EL (cell line): ENCODE measurements at places on chromosomes 7 and 10.

DNA sequence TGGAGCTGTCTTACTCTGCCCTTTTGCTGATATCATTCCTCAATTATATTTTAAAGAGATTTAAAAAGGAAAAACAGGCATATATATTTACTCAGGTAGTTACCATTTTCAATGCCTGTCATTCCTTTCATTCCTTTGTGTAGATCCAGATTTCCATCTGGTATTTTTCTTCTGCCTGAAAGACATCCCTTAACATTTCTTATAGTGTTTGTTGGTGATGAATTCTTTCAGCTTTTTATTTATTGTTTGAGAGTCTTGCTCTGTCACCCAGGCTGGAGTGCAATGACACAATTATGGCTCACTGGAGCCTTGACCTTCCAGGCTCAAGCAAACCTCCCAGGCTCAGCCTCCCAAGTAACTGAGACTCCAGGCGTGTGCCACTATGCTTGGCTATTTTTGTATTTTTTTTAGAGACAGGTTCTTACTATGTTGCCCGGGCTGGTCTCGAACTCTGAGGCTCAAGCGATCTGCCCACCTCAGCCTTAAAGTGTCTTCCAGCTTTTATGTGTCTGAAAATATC, 5.6 kb upstream of the POM121 start:
- DNase-seq, result peak; percentile 12

- no peak for DNase-seq
Observed at GRCh38 chr10:49242604-49243003, 54.4 kb upstream of the TMEM273 start.

GRCh38 chr10:15661574-15661973, 58.1 kb downstream of the ITGA8 start:
- DNase-seq, result peak; percentile 9

GRCh38 chr7:23277359-23277989, 21.7 kb upstream of the MALSU1 start:
- DNase-seq, result peak; percentile 71

DNA sequence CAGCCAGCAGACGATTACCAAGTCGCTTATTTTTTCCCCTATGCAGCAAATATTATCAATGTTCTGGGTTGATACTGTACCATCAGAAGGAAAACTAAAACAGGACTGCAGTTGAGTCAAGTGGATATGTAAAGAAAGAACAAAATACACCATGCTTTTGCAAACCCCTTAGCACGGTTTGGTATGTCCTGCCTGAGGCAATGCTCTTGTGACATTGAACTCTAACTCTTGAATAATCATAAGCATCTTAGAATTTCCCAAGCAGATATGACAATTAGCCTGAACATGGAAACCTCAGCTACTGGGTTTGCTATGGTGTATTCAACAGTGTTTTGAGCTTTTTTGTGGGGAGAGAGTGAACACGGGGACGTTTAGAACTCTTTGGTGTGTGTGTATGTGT, 107.4 kb downstream of the ETV1 start:
- DNase-seq, result peak; percentile 15

DNA sequence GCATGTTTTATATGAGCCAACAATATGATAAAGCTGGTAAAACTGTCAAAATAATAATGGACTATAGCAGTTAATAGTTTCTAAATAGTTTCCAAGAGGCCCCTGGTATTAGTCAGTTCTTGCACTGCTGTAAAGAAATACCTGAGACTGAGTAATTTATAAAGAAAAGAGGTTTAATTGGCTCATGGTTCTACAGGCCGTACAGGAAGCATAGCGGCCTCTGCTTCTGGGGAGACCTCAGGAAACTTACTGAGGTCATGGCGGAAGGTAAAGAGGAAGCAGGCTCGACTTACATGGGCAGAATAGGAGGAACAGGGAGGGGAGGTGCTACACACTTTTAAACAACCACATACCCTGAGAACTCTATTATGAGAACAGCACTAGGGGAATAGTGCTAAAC, 104.6 kb downstream of the PPP1R9A start:
- peak; percentile 15 for DNase-seq

DNA sequence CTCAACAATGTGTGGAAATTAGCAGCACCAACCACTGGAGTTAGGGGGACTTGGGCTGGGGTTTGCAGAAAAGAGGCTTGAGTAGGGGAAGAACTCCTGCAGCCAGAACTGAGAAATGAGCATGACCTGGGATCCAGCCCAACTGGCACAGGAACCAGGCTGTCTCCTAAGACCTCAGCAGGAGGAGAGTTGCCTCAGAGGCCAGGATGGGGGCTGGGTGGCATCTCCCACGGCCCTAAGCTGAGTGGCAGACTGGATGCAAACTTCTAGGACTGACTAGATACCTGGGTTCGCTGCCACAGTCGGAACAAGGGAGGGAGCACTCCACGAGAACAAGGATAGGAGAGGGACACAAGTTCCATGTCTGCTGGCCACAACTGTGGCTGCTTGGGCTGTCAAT, 62.6 kb downstream of the RNF32 start:
- DNase-seq, result no peak

DNA sequence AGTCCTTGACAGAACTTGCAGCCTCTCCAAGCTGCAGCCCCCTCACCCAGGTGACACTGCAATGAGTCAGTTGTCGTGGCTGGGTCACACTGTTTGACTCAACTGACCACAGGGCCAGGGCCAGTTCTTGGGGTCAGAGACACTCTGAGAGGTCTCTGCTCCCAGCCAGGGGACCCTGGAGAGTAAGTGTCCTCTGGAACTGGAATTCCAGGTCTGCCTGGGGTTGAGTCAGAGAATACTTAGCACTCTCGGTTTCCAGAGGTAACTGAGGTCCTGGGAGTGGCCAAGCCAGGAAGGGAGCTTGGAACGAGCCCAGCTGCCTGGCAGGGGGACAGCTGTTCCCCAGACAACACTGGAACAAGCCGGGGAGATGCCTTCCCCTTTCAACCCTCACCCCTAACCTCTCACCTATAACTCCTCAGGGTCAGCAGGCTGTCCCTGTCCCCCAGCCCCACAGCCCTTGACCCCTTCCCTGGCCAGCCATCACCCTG, 2.2 kb upstream of the MYL10 start:
- peak; percentile 49 for DNase-seq
